Hindlimb muscle (tissue), 1 donor: ENCODE measurements at places on chromosomes 6 and 20. TPM values are rescaled to one million over a fixed set of nuclear protein-coding genes. Genes with fewer than 3 reads are reported as not detected.
A peak's percentile ranks its signal among the peaks of the same experiment; 100 is the strongest.

DNA sequence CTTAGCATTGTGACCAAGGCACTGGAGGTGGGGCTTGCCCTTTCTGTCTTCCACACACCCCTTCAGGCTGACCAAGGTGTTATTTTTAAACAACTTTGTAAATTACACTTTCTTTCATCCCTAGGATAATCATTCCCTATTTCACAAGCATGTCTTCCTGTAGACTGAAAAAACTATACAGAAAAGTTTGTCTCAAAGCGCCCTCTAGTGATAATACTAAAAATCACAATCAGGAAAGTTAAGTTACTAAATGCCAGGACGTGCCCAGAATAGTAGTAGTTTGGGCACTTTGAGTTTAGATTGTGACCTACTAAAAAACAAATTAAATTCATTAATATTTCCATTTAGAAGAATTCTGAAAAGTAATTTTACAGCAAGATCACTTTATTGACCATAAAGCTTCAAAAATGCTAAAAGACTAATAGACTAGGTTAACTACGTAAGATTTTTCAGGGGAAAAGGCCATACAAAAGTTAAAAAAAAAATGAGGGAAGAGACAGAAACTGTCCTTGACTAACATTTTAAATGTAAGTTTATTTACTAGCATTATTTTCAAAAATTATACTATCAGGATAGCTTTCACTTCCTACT, 123.3 kb upstream of the DUSP22 start:
- no peak for DNase-seq

- no peak for DNase-seq
Measured at GRCh38 chr20:23279836-23280235, 70.8 kb upstream of the NXT1 start.

DNA sequence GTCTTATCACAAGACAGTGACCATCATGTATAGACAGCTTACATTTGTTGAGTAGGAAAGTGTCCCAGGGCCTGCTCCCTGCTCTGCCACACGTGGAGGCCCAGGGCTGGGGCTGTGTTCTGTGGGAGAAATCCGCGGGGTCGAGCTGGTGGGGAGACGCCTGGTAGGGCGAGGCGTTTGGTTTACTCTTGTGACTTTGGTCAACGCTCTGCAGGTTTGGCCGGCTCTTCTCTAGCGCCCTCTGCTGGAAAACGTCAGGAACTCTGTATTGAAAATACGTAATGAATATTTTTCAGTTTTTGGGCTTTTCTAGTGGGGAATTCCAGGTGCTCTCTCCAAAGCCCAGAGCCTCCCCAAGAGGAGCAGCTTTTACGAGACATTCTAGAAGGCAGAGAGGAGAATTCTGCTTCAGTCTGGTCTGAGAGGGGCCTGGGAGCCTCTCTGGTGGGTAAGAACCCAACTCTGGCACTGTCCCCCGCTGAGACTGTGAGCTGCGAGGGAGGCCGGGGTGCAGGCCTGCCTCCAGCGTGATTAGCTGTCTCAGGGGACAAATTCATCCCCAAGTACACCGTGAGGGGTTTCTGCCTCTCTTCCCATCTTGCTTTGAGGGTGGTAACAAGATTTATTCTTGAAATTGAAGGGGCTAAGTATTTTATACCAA, 112.6 kb upstream of the RALGAPA2 start:
- peak; percentile 67 for DNase-seq

DNA sequence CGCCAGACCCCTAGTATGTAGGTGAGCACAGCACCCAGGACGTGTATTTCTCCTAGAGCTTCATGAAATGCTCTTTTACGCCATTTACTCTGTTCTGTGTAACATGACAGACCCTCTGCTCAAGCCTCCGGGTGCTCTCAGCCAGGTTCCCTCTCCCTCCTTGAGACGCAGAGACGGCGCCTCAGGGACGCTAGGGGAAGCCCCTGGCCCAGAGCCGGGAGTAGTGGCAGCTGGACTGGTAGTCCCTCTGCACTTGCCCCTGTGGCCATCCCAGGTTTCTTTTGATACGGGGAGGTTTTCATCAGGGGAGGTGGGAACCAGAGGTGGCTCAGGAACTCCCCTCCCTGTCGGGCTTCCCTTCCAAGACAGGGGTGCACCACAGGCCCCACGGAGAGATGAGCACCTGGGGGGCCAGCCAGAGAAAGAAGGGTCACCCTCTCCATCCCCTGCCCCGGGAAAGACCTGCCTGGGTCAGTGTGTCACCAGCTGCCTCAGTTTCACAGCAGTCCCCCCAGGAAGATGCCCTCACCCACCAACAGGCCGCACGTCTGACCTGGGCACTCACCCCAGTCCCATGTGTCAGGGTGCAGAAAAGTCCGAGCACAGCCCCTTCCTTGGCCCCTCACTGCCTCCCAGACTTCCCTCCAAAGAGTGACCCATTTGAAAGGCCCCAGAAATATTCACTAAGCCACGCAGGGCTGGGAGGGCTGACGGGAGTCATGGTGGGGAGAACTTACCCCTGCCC, 58.1 kb upstream of the AFDN start:
- no peak for DNase-seq

DNA sequence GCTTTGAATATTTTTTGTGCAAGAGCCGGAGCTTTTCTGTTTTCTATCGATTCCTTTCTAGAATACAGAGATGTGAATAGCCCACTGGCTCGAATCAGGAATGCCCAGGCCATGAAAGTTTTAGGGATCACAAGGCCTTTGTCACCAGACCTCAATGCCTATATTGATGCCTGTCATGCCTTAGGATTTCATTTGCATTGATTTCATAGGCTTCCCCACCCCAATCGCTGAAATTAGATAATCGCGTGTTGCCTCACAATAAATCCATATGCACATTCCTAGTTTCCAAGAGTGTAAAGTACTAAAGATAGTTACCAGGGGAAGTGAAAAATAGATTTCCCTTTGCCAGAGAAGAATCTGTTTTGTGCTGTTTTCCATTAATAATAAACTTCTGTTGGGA, 150.8 kb downstream of the SASH1 start:
- no peak for DNase-seq

DNA sequence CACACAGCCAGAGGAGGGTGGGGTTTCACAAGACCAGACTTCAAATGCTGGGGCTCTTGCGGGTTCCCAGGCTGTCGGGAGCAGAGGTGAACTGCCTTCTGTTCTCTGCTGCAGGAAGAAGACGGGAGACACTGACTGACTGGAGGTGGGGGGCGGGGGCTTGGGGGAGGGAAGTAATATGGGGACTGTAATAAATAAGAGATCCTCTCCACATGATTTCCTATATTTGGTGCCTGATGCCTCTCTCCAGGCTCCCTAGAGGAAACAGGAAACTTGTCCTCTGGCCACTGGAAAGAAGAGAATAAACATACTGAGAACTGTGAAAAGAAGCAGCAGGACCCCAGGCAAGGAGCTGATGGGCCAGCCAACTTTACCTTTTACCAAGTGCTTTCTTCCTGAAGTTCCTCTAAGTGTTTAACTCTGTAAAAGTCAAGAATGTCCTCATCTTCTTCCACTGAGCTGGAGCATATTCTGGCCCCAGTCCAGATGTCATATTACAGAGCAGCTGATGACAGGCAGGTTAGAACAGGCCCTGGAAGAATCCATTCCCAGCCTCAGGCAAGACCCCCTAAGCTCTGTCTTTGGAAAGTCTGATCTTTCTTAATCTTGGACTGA, 33.2 kb upstream of the ADGRF5 start:
- no peak for DNase-seq

GRCh38 chr6:92623431-92623830, 795.9 kb downstream of the EPHA7 start:
- no peak for DNase-seq

DNA sequence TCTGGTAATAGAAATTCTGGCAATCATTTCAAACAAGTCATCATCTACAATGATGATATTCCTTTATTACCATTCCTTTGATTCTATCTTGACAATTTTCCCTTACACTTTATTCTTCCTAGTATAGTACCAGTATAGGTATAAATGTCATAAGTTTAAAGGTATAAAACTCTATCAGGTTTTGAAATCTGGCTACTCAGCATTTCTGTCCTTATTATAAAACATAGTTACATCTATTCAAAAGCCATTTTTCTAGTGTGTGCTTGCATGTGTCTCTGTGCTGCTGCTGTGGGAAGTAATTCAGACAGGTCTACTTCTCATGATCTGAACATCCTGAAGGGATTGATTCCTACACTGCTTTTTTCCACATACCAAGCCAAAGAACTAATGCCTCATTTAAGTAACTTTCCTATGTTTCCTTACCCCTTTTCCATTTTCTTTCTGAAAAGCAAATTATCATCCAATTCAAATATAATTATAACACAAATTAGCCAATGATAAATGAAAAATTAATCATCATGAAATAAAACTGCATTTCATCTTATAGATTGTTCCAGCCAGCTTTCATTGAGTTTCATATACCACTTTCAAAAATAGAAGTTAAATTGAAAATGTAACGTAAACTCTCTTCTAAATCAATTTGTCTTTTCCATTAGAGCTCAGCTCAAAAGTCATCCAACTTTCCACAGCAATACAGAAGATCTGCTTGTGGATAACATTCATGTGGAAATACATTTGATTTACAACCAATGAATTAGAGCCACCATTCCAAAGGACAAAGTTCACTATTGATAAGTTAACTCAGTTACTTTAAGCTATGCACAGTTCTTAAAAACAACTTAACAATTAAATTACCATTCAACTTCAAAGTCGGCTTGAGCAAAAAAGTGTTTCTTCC, 35.9 kb downstream of the COL12A1 start:
- DNase-seq, result peak; percentile 76

DNA sequence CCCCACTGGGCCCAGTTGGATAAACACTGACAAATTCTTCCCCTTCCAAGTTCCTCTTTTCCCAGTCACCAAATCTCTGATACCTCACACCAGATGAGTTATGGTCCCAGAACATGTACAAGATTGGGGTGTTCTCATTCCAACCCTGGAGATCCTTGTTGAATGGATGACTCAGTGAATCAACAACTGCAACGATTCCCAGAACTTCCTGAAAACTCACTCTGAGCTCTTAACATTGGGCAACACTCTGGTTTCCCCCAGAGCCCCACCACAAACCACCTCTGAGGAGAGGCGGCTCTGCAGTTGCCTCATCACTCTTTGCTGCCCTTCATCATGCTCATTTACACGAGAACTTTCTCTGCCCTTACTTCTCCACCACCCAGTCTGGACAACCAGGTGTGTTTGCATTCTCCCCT, 115.2 kb downstream of the MRPL14 start:
- DNase-seq, result no peak

DNA sequence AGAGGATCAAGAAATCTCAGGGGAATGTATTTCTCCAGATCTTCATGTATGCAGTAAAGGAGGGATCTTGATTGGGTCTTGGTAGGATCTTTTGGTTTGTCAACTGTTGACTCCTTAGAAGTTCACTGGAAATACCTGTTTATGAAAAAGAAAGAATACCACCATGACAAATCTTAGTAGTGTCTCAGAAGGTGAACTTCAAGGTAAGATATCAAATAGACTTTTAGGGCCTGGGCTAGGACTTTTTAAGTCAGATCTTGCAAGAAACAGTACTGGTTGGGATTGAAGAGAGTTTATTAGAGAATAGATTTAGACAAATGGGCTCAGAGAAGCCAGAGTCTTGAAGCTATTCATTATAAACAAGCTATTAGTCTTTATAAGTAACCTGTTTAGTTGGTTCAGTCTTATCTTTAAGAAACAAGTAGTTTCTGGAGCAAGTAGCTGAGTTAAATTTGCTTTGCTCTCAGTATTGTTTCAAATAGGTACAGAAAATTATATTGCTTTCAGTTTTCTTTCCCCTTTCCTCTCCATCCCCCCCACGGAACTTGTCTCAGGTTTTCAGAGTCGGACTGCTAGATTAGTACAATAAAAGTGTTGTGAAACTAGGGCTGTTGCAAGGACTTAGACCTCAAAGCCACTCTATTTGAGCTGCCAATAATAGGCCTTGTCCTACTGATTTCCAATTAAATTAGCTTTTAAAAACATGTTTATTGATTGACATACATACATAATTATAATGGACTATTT, 529.1 kb upstream of the CITED2 start:
- no peak for DNase-seq

Gene CRIP3
- polyA plus RNA-seq, result 2.1 TPM

Gene AIF1
- 24.6 TPM for polyA plus RNA-seq

Gene DDX39B
- 420 TPM for polyA plus RNA-seq

Gene SLC12A5
- polyA plus RNA-seq, result 1.3 TPM
